ENCODE measurements at places on chromosomes 7 and 10. TPM values are rescaled to one million over a fixed set of nuclear protein-coding genes. Genes with fewer than 3 reads are reported as not detected.
A peak's percentile ranks its signal among the peaks of the same experiment; 100 is the strongest.

GRCh38 chr7:133587903-133588302, 335.0 kb downstream of the EXOC4 start:
- peak; percentile 38 for DNase-seq

DNA sequence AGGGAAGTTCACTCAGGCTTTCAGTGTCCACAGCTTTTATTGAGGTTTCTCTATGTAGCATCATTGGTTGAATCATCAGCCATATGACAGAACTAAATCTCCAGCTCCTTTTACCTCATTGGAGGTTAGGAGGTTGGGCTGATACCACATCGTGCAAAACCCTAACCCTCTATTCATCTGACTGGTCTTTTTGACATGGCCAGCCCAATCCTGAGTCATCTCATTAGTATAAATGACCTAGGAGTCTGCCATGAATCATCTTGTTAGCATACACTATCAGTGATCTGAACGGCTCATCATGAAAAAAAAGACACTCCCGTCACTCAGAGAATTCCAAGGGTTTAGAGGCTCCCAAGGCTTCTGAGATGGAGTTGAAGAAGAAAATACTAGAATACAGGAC, 669.8 kb upstream of the POT1 start:
- DNase-seq = no peak

DNA sequence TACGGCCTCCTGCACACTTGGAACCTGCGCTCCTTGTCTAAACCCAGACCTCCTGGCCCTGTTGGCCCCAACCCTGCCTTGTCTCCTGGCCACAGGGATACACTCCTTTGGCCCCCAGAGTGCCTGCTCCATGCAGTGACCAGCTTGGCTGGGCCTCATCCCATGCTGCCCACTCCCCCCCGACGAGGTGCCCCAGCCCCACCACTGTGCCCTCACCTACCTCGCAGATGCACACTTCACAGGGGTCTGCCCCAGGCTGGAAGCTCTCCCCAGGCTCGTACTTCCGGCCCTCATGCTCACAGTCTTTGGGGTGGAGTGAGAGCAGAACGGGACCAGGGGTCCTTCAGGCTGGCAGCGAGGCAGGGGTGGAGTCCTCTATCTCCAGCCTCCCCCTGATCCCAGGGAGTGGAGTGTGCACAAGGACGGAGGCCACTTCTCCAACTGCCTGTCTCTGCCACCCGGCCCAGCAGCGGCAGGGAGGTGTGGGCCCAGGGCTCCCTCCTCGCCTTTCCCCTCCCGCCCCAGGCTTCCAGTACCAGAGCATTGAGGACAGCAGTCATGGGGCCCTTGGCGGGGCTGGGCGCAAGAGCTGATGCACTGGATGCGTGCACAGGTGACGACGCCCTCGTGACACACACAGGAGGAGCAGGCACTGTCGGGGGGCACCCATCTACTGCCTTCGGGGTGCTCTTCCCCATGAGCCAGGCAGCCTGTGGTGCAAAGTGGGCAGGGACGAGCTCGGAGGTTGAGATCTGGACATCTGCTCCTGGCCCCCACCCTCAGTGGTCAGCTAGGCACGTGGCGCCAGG, 22.1 kb downstream of the ATP6V1F start:
- no peak for DNase-seq

GRCh38 chr7:132739271-132739955, 163.1 kb upstream of the PLXNA4 start:
- peak; percentile 73 for DNase-seq

- peak; percentile 58 for DNase-seq
Observed at GRCh38 chr10:63268149-63268797, 135.1 kb downstream of the NRBF2 start.

DNA sequence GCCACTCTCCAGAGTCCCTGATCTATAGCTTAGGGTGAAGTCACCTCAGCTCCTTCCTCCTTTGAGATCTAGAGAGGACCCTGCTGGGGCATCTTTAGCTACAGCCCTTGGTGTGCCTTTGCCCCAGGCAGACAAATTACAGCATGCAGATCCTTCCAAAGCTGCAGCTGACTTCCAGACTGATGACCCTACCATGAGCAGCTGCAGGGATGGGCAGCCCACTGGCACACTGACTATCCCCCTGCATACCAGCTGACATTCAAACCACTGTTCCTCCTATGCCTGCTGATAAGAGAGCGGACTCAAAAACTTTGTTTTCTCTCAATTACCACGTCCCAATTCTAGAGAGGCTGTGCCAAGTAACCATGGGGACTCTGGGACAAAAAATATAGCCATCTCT, 70.6 kb downstream of the COL13A1 start:
- no peak for DNase-seq

- DNase-seq = peak; percentile 87
Observed at GRCh38 chr7:18655506-18655905, 160.0 kb downstream of the HDAC9 start.

GRCh38 chr7:22549667-22550513, 49.9 kb upstream of the STEAP1B start:
- no peak for DNase-seq

DNA sequence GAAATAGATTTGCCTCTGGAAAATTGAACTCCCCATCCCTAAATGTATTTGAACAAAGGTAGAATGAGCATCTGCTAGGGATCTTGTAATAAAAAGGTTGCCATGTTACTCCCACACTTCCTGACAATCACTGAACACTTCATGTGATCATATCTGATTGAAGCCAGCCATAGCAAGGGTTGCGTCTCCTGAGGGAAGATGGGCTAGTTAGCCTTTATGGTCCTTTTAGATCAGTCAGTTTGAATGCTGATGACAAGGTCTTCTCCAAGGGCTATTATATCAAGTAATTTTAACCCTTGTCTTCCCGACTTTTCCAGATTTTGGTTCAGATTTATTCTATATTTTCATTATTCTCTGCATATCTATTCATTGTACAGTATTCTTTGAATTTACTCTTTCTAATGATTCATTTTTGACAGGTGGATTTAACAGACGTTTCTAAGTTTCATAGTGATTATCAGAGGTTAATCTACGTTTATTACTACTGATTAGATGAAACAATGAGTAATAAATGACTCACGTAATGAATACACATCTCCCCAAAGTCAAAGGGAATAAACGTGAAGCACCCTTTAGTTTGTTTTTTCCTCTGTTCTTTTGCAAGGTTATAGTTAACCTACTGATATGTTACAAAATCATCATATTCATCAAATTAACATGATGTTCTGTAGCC, 28.1 kb downstream of the CSGALNACT2 start:
- DNase-seq = no peak

- DNase-seq = no peak
Observed at GRCh38 chr10:113278221-113278620, 274.6 kb upstream of the HABP2 start.

- DNase-seq = no peak
Observed at GRCh38 chr7:91565499-91566401, 301.5 kb downstream of the FZD1 start.

- no peak for DNase-seq
Observed at GRCh38 chr7:1850111-1850975, 180.3 kb downstream of the ELFN1 start.

- no peak for DNase-seq
Observed at GRCh38 chr7:40621592-40621998, 486.8 kb downstream of the SUGCT start.

- peak; percentile 74 for DNase-seq
Observed at GRCh38 chr10:69123306-69123746, 652 bp upstream of the VPS26A start.

Gene FKBP6
- not detected for total RNA-seq

Gene SPDYE2B
- total RNA-seq = not detected

Gene GIMAP6
- not detected for total RNA-seq

Gene GRID1
- under 0.01 TPM for total RNA-seq

Gene TMEM229A
- not detected for total RNA-seq

Gene ZNF12
- 25.5 TPM for total RNA-seq

Gene ITIH5
- 0.43 TPM for total RNA-seq

Gene ACTR3C
- 7.4 TPM for total RNA-seq

Gene DNAAF5
- total RNA-seq = 32.8 TPM
